Suppressor macrophage treated with lipopolysaccharide for 1 hour (primary cell): ENCODE measurements at places on chromosomes 16 and 17.

- DNase-seq = no peak
These were observed 32.9 kb upstream of the SRSF1 start for GRCh38 chr17:58039975-58040374.

- DNase-seq = no peak
These were observed 223.8 kb downstream of the IRF8 start for GRCh38 chr16:86122681-86123342.

GRCh38 chr17:63140255-63140654 lies 174.2 kb downstream of the TANC2 start:
- DNase-seq = peak; percentile 88

DNA sequence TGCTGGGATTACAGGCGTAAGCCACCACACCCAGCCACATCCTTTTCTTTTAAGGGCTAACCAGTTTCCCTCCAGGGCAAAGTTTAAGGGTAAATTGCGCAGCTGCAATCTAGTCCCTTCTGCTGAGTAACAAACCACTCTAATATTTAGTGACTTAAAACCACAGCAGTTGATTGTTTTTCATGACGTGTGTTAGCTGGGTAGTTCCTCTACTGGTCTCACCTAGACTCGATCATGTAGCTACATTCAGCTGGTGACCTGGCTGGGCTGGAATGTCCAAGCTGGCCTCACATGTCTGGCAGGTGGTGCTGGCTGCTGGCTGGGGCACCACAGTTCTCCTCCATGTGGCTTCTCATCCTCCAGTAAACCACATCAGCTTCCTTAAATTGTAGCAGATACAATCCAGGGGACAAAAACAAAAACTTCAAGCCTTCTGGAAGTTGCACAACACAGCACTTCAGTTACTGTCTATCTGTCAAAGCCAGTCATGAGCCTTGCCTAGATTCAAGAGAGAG lies 75.5 kb downstream of the GPRC5B start:
- peak; percentile 59 for DNase-seq

DNA sequence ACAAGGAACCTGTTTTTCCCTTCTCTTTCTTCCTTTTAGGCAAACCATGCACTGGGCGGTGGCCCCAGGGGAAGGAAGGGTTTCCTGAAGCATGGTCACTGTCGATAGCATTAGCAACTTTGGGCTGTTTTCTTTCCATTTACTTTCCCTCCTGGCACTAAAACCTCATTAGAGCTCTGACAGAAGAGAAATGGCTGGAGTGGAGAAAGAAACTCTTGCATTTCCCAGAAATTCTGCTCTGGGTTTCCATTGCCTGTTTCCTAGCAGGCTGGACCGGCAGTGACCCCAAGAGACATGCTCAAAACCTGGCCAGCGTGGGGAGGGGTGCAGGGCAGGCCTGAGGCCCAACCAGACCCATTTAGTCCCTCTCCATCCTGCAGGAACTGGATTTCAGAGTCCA lies 230.7 kb upstream of the CCL2 start:
- DNase-seq = no peak

- DNase-seq = no peak
These were observed 97.9 kb downstream of the MAP2K4 start for GRCh38 chr17:12118617-12119016.

DNA sequence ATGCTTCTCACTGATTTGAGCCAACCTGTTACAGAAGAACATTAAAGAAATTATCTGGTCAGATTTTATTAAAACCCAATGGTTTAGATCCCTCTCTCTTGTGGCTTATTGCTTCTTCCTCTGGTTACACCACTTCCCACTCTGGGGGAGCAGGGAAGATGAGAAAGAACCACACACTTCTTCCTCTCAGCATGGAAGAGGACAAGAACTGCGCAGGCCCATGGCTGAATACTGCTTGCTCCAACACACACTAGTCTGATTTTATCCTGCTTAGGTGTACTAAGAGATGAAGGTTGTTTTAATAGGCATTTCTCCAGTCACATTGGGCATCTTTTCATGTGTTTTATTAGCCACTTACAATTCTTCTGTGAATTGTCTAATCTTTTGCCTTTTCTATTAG lies 27.6 kb downstream of the MAP3K3 start:
- peak; percentile 56 for DNase-seq

- peak; percentile 35 for DNase-seq
These were observed 36.2 kb upstream of the DNAH17 start for GRCh38 chr17:78613416-78613815.

- no peak for DNase-seq
These were observed 24.8 kb upstream of the CEP20 start for GRCh38 chr16:15913046-15913698.

- DNase-seq = peak; percentile 91
These were observed 1.7 kb upstream of the HSBP1 start for GRCh38 chr16:83806036-83806435.
